ENCODE measurements at places on chromosomes 2 and 18.

DNA sequence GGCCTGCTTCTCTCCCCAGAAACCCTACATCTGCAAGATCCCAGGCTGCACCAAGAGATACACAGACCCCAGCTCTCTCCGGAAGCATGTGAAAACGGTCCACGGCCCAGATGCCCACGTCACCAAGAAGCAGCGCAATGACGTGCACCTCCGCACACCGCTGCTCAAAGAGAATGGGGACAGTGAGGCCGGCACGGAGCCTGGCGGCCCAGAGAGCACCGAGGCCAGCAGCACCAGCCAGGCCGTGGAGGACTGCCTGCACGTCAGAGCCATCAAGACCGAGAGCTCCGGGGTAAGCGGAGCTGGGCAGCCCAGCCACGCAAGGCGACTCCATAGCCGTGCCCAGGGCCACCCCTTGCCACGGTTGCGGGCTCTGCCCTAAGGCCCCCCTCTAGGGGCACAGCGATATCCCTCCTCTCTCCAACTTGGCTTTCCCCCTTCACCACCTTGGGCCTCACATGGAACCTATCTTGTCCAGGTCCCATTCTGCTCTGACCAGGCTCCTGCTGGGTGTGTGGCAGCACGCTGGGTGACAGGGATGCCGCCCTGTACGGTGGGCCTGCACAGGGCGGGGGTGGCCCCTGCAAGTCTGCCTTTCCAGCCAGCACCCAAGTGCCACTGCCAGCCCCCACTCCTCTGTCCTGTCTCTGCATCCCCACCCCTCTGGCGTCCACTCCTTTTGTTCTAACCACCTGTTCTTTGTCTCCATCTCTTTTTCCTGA, 248.9 kb downstream of the GLI2 start:
- no peak for DNase-seq

DNA sequence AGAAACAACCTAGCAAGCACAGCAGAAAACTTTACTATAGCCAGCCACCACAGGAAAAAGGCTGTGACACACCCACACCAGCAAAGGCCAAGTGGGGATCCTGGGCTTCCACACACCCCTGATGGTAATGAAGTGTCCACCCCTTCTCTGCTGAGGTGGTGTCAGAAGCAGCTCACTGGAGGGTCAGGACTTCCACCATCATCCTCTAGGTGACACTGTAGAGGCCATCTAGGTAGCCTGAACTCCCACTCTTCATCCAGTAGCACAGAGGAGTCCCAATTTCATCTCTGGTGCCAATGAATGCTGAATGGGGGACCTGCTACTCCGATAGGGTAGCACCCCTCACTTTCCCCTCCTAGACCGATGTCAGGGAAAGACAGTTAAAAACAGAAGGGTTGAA, 1544.4 kb downstream of the LRP1B start:
- no peak for DNase-seq

GRCh38 chr2:69089266-69089665, 76.3 kb downstream of the ANTXR1 start:
- DNase-seq, result no peak

- DNase-seq, result no peak
Observed at GRCh38 chr2:231965102-231965501, 3.6 kb downstream of the DIS3L2 start.

GRCh38 chr18:13461469-13461868, 242.9 kb downstream of the LDLRAD4 start:
- no peak for DNase-seq

DNA sequence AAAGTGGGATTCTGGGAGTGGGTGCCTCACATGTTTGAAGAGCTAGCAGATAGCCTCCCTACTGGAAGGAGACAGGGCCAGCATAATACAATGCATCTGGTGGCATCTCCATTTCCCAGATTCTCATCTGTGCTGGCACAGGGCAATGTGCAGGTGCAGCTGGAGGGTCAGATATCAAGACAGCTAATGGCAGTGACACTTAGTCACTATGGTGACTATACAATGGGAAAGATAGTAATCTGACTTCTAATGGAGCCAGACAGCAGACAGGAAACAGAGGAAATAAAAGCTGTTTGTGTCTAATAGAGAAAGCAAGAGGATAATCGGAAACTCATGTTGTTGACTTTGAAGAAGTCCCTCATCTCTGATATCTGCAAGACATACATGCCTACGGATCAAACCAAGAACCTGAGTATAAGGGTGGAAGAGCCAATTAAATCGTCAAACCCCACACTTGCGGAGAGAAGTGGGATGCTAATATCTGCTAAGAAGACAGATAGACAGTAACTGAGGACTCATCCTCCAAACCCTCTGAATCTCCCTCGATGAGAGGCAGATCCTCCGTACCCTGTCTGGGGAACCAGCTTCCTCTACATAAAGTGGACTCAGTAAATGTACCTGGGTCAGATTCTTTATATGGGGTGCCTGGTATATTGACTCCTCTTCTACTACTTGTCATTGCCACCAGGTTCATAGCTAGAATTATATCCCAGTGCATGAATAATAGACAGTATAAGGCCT, 692.7 kb downstream of the SOCS6 start:
- no peak for DNase-seq

DNA sequence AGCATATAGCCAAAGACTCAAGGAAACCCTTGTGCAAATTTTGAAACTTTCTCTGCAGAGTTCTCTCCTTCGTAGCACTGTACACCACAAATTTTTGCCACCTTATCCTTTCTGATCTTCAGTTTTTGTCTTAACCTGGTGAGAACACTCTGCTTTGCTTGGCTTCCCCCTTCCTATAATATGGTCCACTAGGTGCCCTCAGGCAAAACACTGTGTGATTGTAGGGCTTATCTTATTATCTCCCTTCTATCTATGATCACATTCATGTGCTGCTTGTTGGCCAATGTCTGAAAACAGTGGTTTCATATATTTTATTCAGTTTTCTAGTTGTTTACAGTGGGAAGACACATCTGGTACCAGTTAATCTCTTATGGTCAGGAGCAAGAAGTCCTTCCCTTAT, 111.1 kb downstream of the MTX2 start:
- no peak for DNase-seq

GRCh38 chr2:189569295-189569910, 11.2 kb downstream of the SLC40A1 start:
- DNase-seq, result no peak

GRCh38 chr18:63244607-63245006, 75.0 kb downstream of the BCL2 start:
- no peak for DNase-seq

GRCh38 chr2:102033031-102033749, 41.4 kb downstream of the IL1R2 start:
- no peak for DNase-seq

- no peak for DNase-seq
Observed at GRCh38 chr18:42635378-42636048, 480.0 kb downstream of the RIT2 start.

Measured in stimulated activated CD4-positive, alpha-beta T cell treated with anti-CD3 and anti-CD28 coated beads, Interleukin-1b, Interleukin-23, amount 100 ng/mL, for 1 hour (primary cell).